Upper lobe of left lung (tissue), 6 donors: ENCODE measurements at places on chromosomes 11 and 22. TPM values are rescaled to one million over a fixed set of nuclear protein-coding genes. Genes with fewer than 3 reads are reported as not detected.
A peak's percentile ranks its signal among the peaks of the same experiment; 100 is the strongest.

- no peak for DNase-seq
These were observed 64.2 kb downstream of the CACNA1I start for GRCh38 chr22:39634530-39635405.

- DNase-seq = no peak
These were observed 16.5 kb downstream of the PRPF19 start for GRCh38 chr11:60889869-60890311.

DNA sequence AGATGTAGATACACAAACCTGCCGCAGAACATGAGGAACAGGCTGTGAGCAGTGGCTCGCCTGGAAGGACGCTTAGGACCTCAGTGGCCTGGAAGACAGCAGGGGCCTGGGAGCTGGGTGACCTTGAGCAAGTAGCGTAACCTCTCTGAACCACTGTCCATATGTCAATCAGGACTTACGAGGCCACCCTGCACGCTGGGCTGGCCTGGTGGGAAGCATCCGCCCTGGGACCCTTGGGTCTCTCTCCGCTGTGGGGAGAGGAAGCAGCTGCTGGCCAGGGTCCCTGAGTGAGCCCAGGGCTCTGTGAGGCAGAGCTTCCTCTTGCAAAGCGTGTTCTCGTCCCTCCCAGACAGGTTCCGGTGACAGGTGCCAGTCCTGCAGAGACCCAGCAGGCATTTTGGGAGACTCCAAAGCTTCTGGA lies 14.0 kb upstream of the EHD1 start:
- peak; percentile 45 for DNase-seq

DNA sequence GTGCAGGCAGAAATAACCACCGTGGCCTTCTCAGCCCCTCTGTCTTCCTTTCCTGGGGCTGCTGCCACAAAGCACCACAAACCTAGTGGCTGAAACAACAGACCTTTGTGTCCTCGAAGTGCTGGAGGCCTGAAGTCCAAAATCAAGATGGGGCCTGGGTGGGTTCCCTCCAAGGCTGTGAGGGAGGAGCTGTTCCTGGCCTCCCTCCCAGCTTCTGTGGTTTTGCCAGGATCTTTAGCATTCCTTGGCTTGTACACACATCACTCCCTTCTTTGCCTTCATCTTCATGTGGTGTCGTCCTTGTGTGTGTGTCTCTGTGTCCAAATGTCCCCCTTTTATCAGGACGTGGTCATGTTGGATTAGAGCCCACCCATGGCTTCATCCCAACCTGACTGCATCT lies 29.0 kb upstream of the PARVG start:
- DNase-seq = no peak

DNA sequence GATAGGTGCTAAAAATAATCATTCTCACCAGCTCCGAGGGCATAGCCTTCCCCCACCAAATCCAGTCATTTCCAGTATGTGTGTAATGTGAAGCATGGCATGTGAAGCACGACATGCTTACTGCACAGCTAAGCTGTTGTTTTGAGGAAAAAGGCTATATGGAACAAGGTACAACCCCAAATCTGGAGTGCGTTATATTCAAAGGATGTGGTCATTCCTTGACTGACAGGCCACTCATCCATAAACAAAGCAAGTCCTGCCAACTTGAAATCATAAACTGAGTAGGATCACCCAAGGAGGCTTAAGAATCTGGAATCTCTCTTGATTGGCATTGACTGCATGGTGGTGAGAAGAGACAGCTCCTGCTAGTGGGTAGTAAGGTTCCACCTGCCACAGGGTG lies 3.7 kb downstream of the MAP6 start:
- no peak for DNase-seq

GRCh38 chr11:106821826-106822225 lies 196.4 kb downstream of the GUCY1A2 start:
- no peak for DNase-seq

- no peak for DNase-seq
These were observed 28.6 kb downstream of the FAM83F start for GRCh38 chr22:40023341-40023841.

- DNase-seq = no peak
These were observed 14.1 kb downstream of the VWCE start for GRCh38 chr11:61280883-61281580.

Gene TYR
- not detected for total RNA-seq

Gene TMEM86A
- total RNA-seq = 5.8 TPM
